ENCODE measurements at places on chromosomes 6 and 20. TPM values are rescaled to one million over a fixed set of nuclear protein-coding genes. Genes with fewer than 3 reads are reported as not detected.

Gene ALDH8A1
- 1.9 TPM for total RNA-seq

Gene MAFB
- 0.04 TPM for total RNA-seq

Gene SSTR4
- not detected for total RNA-seq

Gene ERVFRD-1
- not detected for total RNA-seq

- peak overlapping the region; percentile 99 for H3K4me3 ChIP-seq
- H3K36me3 ChIP-seq, result peaks cover 7% of the 10 kb centered on the region
- peak overlapping the region; percentile 86 for H3K27ac ChIP-seq
- no peaks in the 10 kb centered on the region for H3K27me3 ChIP-seq
- peak; percentile 40 for DNase-seq
These were observed 691 bp downstream of the ASF1A start for GRCh38 chr6:118894425-118895260.

GRCh38 chr6:47066418-47066817 is 24.3 kb upstream of the ADGRF1 start:
- H3K4me3 ChIP-seq, result no peak overlapping the region
- no peaks in the 10 kb centered on the region for H3K36me3 ChIP-seq
- peak; percentile 65 for DNase-seq
- H3K4me1 ChIP-seq, result peaks cover 47% of the 10 kb centered on the region
- no peaks in the 10 kb centered on the region for H3K27me3 ChIP-seq

GRCh38 chr20:62824476-62825332 is 7.9 kb downstream of the COL9A3 start:
- peaks cover 9% of the 10 kb centered on the region for H3K4me1 ChIP-seq
- DNase-seq, result peak; percentile 42
- H3K27me3 ChIP-seq, result no peaks in the 10 kb centered on the region
- no peaks in the 10 kb centered on the region for H3K36me3 ChIP-seq
- H3K27ac ChIP-seq, result no peak overlapping the region

DNA sequence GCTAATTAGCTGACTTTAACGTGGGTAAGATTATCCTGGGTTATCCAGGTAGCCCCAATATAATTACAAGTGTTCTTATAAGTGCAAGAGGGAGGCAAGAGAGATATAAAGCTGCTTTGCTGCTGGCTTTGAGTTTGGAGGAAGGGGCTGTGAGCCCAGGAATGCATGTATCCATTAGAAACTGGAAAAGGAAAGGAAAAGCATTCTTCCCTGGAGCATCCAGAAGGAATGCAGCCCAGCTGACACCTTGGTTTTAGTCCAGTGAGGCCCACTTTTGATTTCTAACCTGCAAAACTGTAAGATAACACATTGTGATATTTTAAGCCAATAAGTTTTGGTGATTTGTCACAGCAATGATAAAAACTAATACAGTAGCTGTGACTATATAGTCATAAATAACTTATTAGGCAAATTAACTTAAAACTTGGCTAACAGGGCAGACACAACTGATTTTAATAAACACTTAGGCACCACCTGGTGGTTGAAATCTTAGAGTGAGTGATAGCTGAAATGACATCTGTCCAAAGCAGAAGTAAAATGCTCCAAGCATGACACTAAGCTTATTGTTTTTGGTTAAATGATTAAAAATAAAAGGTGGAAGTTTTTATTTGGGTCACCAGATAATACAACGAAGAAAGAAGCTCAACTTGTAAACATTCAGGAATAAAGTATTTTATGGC is 35.6 kb downstream of the ADGRF4 start:
- no peak overlapping the region for H3K27ac ChIP-seq

DNA sequence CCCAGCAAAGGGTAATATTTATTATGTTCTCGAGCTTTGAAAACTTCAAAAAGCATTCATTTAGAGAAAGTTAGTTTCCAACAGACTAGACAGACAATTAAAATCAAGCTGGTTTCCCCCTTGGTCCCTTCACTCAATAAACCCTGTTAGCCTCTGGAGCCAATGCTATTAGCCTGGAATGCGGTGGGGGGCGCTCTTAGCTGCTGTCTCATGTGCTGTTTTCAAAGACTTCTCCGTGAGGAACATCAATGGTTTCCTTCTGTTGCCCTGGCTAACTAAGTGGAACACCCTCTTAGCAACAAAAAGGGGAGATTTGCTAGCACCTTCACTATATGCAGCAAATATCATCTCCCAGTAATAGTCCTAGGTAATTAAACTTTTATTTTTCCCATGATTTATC is 86.4 kb downstream of the LY86 start:
- H3K4me3 ChIP-seq, result no peak overlapping the region
- peak; percentile 21 for DNase-seq
- H3K27ac ChIP-seq, result no peak overlapping the region
- peaks cover 4% of the 10 kb centered on the region for H3K27me3 ChIP-seq
- H3K36me3 ChIP-seq, result no peaks in the 10 kb centered on the region

- H3K36me3 ChIP-seq, result peaks cover 48% of the 10 kb centered on the region
- peak; percentile 53 for DNase-seq
- H3K27me3 ChIP-seq, result no peaks in the 10 kb centered on the region
- peaks cover 46% of the 10 kb centered on the region for H3K4me1 ChIP-seq
These were observed 23.3 kb upstream of the SMIM26 start for GRCh38 chr20:18543932-18544331.

GRCh38 chr20:62770916-62771315 is 25.4 kb upstream of the MRGBP start:
- 0 out of 2 replicates have a peak, but pooled peaks cover 4% of the 10 kb centered on the region for H3K27me3 ChIP-seq
- no peak overlapping the region for H3K27ac ChIP-seq
- no peak overlapping the region for H3K4me3 ChIP-seq
- no peak for DNase-seq

DNA sequence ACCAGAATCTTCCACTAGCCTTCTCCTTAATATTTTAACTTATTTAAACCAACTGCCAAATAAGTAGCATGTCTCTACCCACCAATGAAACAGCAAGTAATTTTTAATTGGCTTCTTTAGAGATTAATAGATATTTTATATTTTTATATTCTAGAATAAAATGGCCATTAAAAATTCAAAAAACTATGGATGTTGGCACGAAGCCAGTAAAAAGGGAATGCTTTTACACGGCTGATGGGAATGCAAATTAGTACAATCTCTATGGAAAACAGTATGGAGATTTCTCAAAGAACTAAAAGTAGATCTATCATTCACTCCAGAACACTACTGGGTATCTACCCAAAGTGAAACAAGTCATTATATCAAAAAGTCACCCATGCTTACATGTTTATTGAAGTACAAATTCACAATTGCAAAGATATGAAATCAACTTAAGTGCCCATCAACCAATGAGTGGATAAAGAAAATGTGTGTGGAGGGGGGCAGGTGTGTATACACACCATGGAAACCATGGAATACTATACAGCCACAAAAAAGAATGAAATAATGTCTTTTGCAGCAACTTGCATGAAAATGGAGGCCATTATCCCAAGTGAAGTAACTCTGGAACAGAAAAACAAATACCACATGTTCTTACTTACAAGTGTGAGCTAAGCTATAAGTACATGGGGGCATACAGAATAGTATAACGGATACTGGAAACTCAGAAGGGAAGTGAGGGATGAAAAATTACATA is 15.1 kb downstream of the SHPRH start:
- DNase-seq, result no peak
- H3K27ac ChIP-seq, result no peak overlapping the region
- H3K4me1 ChIP-seq, result peaks cover 5% of the 10 kb centered on the region
- H3K27me3 ChIP-seq, result no peaks in the 10 kb centered on the region
- peaks cover 23% of the 10 kb centered on the region for H3K36me3 ChIP-seq

- no peaks in the 10 kb centered on the region for H3K36me3 ChIP-seq
- H3K4me3 ChIP-seq, result no peak overlapping the region
- no peak overlapping the region for H3K27ac ChIP-seq
- H3K27me3 ChIP-seq, result no peaks in the 10 kb centered on the region
These were observed 191.6 kb downstream of the SOX4 start for GRCh38 chr6:21785164-21785563.
